ENCODE measurements at places on chromosomes 1 and 21.

GRCh38 chr21:14308234-14308633 lies 74.7 kb downstream of the HSPA13 start:
- no peak for DNase-seq

GRCh38 chr1:99851850-99852454 lies 1.8 kb downstream of the AGL start:
- DNase-seq, result no peak

GRCh38 chr1:234737967-234738314 lies 128.0 kb upstream of the IRF2BP2 start:
- DNase-seq, result no peak

GRCh38 chr1:192892934-192893333 lies 84.1 kb downstream of the RGS2 start:
- no peak for DNase-seq

DNA sequence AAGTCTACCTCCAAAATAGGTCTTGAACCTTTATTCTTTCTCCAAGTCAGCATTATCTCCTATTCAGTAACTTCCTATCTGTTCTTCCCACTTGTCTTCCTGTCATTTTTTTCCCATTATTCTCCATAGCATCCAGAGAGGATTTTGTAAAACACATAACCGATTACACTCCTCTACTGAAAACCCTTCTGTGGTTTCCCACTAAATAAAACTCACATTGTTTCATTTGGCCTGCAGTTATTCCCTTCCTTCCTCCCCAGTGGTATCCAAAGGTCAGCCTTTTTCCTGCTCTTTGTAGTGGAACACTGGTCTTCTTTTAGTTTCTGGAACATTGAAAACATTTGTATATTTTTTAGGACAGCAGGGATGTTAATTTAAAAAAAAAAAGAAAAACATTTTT lies 266.0 kb downstream of the GPR52 start:
- no peak for DNase-seq

GRCh38 chr1:147486876-147487656 lies 54.2 kb upstream of the BCL9 start:
- DNase-seq, result no peak

GRCh38 chr1:151251656-151252470 lies 2.7 kb upstream of the PSMD4 start:
- peak; percentile 20 for DNase-seq

GRCh38 chr1:186775881-186776560 lies 52.7 kb upstream of the PLA2G4A start:
- DNase-seq, result no peak

GRCh38 chr1:156992215-156992614 lies 53.3 kb downstream of the ARHGEF11 start:
- DNase-seq, result no peak

GRCh38 chr1:199549421-199549820 lies 478.1 kb upstream of the NR5A2 start:
- DNase-seq, result no peak

DNA sequence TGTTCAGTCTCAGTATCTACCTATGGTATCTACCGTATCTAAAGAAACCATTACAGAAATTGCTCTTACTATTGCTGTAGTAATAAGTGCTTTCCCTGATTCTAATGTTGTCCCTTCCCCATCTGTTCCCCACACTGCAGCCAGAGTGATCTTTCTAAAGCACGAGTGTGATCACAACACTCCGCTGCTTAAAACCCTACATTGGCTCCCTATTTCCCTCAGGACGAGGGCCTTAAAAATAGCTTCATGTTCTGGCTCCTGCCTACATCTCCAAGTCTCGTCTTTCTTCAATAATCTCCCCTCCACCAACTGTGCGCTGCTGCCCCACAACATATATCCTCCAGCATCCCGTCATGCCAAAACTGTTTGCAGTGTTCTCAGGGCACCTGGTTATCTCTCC lies 150.6 kb downstream of the SDCCAG8 start:
- no peak for DNase-seq

DNA sequence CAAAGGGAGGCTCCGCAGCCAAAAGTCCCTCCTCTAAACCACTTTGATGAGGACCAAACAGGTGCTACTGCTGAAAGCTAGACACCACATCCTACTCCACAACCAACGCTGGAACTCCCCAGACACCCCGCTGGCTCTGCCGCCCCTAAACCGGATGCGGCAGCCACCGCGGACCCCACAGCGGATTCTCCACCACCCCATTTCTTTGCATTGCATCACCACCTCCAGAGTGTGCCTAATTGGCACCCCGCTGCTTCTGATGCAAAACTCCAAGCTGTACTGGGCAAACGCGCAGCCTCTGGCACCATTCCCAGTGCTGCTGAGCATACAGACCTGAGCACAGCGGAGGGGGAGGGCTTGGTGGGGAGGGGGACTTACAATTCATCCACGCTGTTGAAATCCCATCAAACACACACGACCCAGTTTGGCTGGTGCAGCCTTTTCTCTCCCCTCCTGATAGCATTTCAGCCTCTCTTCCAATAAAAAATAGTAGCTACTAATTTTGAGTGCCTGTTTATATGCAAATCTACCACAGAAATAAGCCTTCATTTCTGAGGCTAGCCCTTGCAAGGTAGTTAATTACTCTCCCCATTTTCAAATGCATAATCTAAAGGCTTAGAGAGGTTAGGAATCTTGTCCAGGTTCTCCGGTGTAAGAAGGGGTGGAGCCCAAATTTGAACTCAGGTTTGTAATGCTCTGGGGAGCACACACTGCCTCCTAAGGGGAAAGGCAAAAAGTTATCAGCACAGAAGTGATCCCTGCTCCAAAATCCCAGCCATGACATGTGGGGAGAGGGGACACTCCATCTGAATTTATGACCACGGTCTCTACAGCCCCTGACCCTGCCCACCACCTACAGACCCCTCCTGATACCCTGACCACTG lies 12.2 kb upstream of the RGS16 start:
- peak; percentile 79 for DNase-seq

DNA sequence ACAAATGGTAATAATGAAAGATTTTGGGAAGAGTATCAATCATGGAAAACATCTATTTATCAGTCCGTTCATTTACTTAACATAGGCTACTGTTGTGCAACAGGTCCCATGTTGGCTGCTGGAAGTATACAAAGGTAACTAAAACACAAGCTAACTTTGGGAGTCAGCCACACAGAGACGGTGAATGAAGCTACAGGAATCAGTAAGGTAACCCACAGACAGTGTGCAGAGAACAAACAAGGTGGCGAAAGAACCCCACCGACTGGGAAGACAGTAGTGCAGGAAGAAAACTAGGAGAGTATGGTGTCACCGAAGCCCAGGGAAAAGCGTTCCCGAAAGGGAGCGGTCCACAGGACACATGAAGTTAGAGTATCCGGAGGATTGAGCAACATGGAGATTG lies 342.3 kb downstream of the SMYD3 start:
- DNase-seq, result no peak

DNA sequence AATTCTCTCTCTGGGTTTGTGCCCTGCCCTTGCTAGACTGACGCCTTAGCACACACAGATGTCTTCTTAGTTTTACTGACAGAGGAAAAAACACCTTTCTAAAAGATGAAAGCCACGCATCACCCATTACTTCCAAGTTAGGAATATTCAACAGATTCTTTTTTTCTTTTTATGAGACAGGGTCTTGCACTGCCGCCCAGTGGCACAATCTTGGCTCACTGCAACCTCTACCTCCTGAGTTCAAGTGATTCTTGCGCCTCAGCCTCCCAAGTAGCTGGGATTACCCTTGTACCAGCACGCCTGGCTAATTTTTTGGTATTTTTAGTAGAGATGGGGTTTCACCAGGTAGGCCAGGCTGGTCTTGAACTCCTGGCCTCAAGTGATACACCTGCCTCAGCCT lies 169.2 kb downstream of the APP start:
- DNase-seq, result no peak

DNA sequence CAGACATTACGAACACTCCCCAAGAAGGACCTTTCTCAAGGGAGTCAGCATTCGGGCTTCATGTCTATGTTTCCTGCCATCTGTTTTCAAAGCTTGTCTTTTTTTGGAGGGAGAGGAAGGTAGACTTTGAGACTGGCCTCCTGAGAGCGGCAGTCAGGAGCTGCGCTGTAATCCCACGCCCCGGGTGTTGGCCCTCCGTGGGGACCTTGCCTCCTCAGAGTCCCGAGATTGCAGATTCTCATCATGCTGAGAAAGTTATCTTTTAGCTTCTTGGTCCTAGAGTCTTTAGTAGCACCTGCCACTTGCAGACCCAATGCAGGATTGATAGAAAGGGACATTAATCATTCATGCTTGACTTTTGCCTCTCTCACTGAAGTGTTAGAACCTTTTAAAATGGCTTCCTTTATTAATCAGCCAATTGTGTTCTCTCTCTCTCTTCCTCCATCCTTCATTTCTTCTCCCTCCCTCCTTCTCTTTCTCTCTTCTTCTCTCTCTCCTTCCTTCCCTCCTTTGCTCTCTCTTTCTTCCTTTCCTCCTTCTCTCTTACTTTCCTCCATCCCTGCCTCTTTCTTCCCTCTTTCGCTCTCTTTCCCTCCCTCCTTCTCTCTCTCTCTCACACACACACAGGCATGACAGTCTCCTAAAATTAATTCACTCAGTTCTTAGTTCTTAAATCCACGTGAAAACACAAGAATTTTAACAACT lies 25.2 kb upstream of the GNPAT start:
- DNase-seq, result no peak

GRCh38 chr1:57102561-57103326 lies 136.9 kb upstream of the C8B start:
- DNase-seq, result no peak

DNA sequence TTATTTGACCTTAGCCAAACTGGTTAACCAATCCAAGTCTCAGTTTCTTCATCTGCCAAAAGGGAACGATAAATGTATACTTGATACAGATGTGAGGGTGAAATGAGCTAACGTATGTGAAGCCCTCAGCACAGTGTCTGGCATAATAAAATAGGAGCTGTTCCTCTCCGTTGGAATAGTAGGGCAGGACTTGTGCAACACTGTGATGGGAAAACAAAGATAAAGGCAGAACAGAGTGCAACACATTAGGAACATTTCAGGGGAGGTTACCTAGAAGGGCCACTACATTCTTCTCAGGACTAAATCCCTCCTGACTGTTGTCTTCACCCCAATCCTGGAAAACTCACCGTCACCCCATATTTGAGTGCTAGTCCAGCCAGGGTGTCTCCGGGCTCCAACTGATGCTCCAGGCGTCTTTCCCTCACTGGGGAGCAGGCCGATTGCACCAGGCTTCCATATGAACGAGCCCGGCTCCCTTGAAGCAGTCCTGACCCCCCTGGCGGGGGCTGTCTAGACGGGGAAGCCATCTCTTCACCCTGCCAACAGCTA lies 896 bp downstream of the LYSMD1 start:
- DNase-seq, result no peak

DNA sequence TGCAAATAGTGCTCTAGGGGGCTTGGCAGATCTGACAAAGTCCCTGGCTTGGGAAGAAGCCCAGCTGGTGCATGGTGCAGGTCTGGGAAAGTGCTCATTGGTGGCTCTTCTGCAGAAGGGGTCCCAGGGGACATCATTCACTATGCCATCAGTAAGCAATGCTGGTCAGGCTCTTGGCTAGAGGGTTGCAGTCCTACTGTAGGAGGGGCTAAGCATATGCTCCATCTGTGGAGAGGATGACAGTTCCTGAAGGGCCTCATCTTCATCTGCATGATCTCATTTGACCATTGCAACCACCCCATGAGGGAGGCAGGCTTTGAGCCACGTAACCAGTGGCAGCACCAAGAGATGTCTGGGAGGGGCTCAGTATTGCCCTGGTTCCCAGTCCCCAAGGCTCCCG lies 31.5 kb upstream of the VASH2 start:
- DNase-seq, result no peak

GRCh38 chr1:177174921-177175634 lies 4.3 kb downstream of the BRINP2 start:
- DNase-seq, result no peak

GRCh38 chr21:22399681-22400514 lies 1401.7 kb downstream of the NCAM2 start:
- DNase-seq, result no peak

GRCh38 chr1:52166996-52167753 lies 25.3 kb downstream of the ZFYVE9 start:
- no peak for DNase-seq

DNA sequence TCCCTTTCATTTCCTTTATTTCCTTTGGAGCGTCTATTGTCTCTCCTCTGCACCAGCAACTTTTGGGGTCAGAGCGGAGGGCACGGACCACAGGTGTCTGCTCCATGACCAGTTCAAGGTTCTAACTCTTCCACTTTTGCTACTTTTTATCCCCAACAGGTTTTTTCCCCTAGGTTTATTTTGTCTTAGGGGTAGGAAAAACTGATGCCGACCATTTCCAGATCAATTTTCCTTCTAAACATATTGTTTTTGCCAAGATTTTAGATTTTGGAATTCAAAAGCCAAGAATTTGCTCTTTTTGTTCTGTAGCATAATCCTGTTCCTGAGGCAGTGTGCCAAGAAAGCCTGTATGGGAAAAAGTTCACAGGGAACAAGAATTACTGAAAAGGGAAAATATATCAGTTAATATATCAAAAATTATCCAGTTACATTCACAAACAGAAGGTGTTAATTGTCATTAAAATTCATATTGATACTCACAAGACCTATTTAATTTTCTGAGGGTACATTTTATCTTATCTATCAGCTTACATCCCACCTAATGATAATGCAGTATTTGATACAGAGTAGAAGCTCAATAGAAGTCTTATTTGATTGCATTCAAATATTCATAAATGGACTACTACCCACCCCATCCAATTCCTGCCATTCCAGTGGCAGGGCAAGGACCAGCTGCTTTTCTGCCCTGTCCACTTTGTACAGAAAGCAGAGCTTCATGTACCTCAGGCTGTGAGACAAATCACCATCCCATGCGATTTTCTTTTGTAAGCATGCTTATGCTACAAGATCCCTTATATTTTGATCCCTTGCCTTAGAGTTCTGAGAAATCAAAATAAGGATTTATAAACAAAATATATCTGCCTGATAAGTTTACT lies 31.2 kb downstream of the TSEN15 start:
- no peak for DNase-seq

DNA sequence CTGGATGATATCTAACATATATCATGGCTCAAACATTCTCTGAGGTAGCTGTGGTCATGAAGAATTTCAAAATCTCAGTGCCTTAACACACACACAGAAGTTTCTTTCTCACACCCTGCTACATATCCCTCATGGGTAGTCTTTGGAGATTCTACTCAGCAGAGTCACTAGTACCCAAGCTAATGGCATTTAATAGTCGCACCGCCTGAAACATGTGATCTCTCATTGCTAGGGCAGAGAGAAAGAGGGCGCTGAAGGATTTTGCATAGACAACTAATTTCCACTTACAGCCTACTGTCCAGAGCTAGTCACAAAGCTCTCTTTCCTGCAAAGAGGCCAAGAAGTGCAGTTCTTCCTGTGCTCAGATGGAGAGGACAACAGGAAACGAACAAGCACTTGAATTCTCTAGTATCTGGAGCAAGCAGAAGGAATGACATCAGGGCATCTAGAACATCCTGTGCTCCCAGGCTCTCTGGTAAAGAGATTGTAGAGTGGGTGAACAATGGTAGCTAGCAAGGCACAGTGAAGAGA lies 183.4 kb upstream of the PTBP2 start:
- DNase-seq, result no peak

DNA sequence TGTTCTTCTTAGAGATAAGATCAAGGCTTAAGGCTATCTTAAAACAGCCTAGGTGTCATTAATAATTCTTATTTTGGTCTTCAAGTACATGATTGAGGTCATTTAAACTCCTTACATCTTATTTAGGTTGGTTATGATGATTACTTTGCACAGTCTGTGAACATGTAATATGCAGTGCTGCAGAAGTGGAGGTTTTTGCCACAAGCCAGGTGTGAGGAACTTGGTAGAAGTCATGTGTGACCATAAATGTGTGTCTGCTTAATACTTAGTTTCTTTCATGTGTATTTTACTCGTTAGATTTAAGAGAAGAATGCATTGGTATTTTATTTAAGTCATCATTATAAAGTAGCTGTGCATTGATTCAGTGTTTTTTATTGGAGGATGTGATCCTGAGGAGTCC lies 10.1 kb downstream of the ATG4C start:
- DNase-seq, result no peak

Data from stimulated activated CD8-positive, alpha-beta memory T cell treated with anti-CD3 and anti-CD28 coated beads, Interleukin-4, amount 100 ng/mL, for 24 hours (primary cell).